ENCODE measurements at places on chromosomes 12 and 14.

- DNase-seq: no peak
These were observed 398.2 kb downstream of the DPF3 start for GRCh38 chr14:72495668-72496067.

- no peak for DNase-seq
These were observed 26.6 kb downstream of the GPRC5D start for GRCh38 chr12:12925388-12925787.

- no peak for DNase-seq
These were observed 4.0 kb downstream of the TRIP11 start for GRCh38 chr14:92035890-92036289.

- no peak for DNase-seq
These were observed 293.9 kb downstream of the ITPR2 start for GRCh38 chr12:26539131-26539530.

DNA sequence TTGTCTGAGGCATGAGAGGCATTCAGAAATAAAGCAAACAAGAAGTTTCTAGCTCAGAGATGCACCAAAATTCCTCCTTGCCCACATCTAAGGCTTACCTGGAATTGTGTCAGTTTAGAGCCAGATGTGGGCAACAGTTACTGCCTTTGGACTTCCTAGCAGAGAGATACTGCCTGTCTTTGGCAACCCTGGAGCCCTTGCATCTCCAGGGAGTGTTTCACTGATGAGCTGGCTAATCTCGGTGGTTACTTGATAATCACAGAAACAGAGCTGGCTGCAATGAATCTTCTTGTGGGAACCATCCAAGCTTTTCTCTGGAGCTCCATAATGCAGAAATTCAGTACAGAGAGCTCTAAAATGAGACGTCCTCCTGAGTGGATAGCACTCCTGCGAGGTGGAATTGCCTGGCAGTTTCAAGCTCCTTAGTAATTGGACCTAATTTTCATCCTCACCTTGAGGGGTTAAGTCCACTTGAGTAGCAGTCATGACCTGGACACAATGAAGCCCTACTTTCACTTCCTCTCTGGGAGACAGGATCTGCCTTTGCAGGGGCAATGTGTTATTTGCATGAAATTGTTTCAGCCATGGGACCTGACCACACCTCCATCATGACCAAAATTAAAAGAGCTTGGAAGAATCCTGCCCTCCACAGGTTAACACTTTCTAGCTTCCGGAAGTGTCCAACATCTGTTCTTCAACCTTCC, 108.8 kb upstream of the ARHGAP5 start:
- no peak for DNase-seq

DNA sequence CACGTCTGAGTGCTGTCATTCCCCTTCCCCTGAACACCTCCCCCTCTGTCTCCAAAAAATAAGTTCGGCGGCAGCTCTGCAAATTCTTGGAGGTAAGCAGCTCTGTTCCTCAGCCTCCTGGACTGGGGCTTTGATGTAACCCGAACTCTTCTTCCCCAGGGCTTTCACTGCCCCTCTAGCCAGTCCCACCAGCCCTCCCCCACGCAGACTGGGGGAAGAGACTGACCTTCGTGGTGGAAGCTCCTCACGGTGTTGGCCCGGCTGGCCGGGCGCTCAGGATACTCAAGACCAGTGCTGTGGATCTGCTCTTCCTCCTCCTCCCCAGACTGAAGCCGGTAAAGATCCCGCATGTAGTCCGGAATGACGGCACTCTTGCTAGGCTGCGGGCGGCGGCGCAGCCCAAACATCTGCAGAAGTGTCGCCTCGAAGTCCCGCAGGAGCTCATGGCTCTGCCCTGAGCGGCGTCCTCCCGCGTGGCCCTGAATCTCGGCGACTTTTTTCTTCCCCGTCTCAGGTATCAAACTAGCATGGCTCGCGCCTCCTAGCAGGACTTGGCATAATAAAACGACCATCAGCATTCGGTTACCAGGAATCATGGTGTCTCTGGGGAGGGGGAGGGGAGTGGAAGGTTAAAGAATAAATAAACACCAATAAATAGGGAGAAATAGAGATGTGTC, 4.9 kb downstream of the BMP4 start:
- DNase-seq: no peak

- DNase-seq: no peak
These were observed 81.9 kb upstream of the CCND2 start for GRCh38 chr12:4191642-4192041.

- DNase-seq: no peak
These were observed 5.9 kb downstream of the PRPF39 start for GRCh38 chr14:45089813-45090212.

GRCh38 chr12:96261557-96261956, 67.4 kb downstream of the ELK3 start:
- no peak for DNase-seq

DNA sequence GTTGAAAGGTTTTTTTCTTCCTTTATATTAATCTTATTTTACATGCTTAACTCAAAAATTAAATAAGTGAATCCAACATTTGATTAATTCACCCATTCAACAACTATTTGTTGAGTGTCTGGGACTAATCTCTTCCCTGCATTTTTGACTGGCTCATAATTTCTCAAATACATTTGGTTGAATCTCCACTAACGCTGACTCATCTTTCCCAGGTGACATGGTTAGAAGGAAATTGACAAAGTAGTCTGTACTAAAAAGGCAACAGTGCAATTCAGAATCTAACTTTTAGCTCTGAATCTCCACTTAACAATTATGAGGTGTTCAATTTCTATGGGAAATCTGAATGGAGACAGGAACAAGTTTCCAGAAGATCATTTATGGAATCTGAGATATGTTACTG, 88.9 kb downstream of the LIN7A start:
- DNase-seq: no peak

GRCh38 chr14:104576232-104576969, 3.2 kb upstream of the C14orf180 start:
- no peak for DNase-seq

GRCh38 chr12:5521456-5522325, 89.8 kb downstream of the NTF3 start:
- no peak for DNase-seq

- DNase-seq: no peak
These were observed 147.0 kb upstream of the FRMD6 start for GRCh38 chr14:51504669-51505068.

DNA sequence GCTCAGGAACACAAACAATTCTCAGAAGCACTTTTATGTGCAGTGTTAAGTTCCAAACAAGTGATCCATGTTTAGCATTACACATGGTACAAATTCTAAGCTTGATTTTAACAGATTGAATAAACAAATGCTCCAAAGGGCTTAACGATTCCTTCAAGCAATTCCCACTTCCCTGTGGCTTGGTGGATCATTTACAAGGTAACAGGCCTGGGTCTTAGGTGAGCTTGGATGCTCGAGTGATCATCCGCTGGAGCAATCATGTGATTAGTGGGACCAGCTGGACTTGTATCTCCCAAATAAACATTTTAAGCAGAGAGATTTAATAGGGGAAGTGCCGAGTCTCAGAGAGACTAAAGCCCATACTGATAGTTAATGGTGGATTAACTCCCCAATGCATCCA, 70.7 kb downstream of the CALM1 start:
- no peak for DNase-seq

- no peak for DNase-seq
These were observed 67.4 kb downstream of the MED13L start for GRCh38 chr12:116210131-116210530.

GRCh38 chr12:72282721-72283120, 10.6 kb downstream of the TRHDE start:
- DNase-seq: no peak

- no peak for DNase-seq
These were observed 23.0 kb upstream of the GSG1 start for GRCh38 chr12:13126494-13126893.

DNA sequence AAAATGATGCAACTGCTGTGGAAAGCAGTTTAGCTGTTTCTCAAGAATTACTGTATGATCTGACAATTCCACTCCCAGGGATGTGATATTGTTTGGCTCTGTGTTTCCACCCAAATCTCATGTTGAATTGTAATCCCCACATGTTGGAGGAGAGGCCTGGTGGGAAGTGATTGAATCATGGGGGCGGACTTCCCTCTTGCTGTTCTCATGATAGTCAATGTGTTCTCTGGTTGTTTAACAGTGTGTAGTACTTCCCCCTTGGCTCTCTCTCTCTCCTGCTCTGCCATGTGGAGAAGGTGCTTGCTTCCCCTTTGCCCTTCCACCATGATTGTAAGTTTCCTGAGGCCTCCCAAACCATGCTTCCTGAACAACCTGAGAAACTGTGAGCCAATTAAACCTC, 93.4 kb upstream of the CPM start:
- DNase-seq: no peak

DNA sequence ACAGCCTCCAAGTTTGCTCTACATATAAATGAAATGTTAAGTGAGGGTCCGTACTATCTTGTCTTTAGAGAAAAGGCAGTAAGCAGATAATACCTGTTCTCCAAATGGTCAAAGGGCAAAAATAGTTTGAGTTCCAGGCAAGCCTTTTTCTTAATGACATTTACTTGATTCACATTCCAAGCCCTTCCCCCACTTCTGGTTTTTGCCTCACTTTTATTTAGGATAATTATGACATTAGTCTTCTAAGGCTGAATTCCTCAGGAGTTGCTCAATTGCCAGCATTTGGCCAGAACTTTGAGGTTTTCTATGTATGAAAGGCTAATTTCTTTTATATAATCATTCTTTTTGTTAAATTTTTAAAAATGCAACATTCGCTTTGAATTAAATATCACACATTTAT, 62.5 kb upstream of the DUSP6 start:
- no peak for DNase-seq

DNA sequence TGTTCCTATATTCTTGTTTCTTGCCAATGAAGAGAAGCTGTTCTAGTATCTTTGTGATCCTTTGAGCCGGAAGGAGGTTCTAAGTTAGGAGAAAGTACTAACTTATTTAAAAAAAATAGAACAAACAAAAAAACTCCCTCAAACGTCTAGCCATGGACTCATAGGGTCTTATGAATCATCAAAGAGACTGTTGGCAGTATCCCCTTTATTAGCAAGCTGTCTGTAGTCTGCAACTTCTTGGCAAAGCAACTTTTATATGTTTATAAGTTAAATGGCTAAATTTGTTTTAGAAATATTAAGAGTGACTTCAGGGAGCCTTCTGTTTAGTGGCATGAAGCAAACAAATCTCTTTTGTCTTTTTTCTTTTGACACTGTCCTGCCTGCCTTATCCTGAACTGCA, 291.9 kb downstream of the FUT8 start:
- DNase-seq: no peak

DNA sequence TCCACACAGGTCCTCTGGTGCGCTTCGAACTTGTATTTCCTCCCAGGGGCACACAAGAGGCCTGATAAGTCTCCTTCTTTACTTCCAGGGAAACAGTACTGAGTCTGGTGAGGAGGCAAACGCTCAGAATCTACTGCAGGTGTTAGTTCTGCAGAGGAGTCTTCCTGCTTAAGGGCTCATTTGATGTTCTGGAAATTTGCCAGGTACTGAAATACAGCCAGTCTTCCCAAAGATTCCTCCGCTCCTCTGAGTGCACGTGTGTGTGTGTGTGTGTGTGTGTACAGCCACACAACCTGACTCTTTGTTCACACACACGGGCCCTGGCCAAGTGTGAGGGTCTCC, 92.0 kb downstream of the FBXL14 start:
- DNase-seq: no peak

GRCh38 chr14:39430762-39431415, 1.3 kb downstream of the FBXO33 start:
- no peak for DNase-seq

DNA sequence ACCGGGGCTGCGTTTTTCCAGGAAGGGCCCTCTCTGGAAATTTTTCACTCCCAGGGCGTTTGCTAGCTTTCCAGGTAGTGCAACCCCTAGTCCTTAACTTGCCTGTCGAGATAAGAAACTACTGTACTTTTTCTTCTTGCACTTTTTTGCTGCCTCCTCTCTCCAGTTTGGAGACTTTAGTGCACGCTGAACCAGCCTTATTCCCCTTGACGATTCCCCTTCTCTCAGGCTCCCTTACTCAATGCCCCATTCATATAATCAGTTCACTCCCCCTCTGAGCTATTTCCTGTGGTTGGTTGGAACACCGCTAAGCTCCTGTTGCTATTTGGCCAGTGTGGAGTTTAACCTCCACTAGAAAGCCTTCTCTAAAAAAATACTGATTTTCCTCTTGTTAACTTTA, 682 bp downstream of the CREBL2 start:
- peak; percentile 16 for DNase-seq

- DNase-seq: no peak
These were observed 13.1 kb downstream of the AKAP6 start for GRCh38 chr14:32341947-32342846.

- no peak for DNase-seq
These were observed 55.2 kb downstream of the NDUFA12 start for GRCh38 chr12:94948232-94948810.

- no peak for DNase-seq
These were observed 62.6 kb upstream of the RESF1 start for GRCh38 chr12:31896514-31897039.

- DNase-seq: no peak
These were observed at the start of gene MAP1LC3B2 for GRCh38 chr12:116559162-116559935. TSS of gene MAP1LC3B2 (plus strand) at chr12:116559381. CDS start at chr12:116575943, 16,562 bp downstream.

DNA sequence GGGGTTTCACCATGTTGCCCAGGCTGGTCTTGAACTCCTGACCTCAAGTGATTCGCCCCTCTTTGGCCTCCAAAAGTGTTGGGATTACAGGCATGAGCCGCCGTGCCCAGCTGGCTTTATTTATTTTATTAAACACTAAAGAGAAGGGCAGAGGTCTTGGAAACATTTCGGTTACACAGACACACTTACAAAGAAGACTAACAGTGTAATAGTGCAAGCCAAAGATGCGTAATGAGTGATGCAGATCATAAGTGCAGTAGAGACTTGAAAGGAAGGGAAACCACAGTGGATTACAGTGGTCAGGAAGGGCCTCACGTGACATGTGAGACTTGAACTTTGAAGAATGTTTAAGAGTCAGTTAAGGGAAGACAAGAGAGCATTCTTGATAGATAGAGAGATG, 33.9 kb upstream of the CDK17 start:
- DNase-seq: peak; percentile 83

DNA sequence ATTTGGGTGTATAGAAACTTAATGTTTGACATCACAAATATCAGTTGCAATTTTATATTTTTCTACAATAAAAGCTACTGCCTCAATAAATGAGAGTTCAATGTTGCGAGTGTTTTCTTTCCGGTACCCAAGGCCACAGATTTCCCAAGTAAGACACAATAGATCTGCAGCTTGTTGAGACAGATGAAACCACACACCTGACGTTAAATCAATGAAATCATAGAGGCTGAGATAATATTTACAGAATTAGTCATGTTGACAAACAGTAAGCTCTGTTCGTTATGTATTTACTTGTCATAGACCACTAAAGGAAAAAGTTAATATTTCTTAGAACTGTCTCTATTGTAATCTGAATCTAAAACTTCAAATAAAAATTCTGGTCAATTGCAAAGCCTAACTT, 49.2 kb upstream of the PTHLH start:
- no peak for DNase-seq

DNA sequence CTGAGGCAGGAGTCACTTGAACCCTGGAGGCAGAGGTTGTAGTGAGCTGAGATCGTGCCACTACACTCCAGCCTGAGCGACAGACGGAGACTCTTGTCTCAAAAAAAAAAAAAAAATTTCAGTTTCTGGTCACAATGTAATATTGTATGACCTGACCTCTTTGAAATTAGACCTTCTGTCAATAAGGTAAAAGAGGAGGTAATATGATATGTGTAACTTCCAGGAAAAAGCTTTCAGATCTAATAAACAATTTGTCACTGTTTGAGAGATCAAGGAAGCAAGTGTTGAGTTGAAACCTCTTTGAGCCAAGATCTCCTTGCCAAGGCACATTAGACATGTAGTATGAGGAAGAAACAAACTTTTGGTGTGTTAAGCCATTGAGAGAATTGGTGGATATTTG, 101.7 kb upstream of the ATF7IP start:
- DNase-seq: no peak

- no peak for DNase-seq
These were observed 42.6 kb downstream of the PLXNC1 start for GRCh38 chr12:94191023-94191422.
